NCI-H2029 treated with DMSO at 0.1 percent for 48 hours (cell line): ENCODE measurements at places on chromosomes 13 and 19.

DNA sequence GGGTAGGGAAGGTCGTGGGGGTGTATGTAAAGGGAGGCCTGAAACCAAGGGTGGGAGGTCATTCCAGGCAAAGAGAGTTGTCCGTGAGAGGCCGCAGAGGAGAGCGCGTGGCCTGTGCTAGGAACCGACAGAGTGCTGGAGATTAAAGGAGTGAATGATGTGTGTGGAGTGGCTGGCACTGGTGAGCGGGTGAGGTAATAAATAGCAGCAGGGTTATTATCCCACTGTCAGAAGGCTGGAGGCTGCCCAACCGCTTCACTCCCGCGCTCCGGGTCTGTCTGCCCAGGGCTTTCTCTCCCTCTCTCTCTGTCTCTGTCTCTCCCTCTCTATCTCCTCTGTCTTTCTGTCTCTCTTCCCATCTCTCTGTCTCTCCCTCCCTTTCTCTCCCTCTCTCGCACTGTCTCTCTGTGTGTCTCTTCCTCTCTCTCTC lies 17.4 kb downstream of the ZNF579 start:
- DNase-seq = peak; percentile 23

DNA sequence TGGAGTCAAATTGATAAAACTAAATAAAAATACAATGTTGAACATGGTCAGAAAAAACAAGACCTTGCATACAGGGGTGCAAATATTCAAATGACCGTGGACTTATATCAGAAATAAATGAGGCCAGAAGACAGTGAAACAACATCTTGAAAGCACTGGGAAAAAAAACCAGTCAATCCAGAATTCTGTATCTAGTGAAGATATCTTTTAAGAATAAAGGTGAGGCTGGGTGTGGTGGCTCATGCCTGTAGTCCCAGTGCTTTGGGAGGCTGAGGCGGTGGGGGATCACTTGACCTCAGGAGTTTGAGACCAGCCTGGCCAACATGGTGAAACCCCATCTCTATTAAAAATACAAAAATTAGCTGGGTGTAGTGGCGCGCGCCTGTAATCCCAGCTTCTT lies 15.2 kb upstream of the CEBPA start:
- no peak for DNase-seq

DNA sequence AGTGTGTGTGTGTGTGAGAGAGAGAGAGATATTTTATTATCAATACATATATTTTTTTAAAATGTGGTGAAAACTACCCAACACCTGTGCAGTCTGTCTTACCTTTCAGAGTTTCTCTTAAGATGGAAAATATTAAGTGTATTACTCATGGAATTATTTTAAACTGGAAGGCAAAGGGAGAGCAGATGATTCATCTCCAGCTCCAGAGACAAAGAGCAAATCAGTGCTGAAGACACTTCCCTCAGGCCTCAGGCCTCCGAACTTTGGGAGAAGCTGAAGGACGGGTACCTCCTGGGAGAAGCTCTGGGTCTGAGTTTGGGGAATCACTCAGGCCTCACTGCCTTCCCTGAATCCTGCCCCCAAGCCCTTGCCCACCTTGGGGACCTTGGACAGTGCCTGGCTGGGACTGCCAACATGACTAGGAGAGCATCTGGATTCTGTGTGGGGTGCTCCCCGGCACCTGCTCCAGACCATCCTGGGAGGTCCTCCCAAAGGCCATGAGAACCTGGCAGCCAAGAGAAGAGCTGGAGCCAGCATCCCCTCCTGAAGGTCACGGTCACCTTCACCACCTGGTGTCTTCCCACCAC lies 170.4 kb upstream of the UBL3 start:
- no peak for DNase-seq

GRCh38 chr19:53333066-53333462 lies 485 bp upstream of the ZNF845 start:
- DNase-seq = no peak

- no peak for DNase-seq
Observed at GRCh38 chr19:4495471-4495870, 22.8 kb downstream of the PLIN4 start.

DNA sequence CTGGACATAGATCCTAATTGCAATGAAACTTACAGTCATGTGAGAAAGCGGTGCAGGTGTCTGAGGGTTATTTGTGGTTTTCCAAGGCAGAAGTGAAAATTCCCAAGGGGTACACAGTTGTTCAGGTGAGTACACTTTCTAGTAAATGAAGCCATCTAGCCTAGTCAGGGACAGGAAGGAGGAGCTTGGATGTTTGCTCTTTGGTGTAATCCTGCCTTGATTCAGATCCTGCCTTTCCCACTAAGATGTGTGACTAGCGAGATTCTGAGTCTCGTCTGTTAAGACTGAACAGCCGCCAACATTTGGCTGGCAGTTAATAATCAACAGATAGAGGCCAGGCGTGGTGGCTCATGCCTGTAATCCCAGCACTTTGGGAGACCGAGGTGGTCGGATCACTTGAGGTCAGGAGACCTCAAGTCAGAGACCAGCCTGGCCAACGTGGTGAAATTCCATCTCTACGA lies 2.5 kb downstream of the RPS9 start:
- no peak for DNase-seq

DNA sequence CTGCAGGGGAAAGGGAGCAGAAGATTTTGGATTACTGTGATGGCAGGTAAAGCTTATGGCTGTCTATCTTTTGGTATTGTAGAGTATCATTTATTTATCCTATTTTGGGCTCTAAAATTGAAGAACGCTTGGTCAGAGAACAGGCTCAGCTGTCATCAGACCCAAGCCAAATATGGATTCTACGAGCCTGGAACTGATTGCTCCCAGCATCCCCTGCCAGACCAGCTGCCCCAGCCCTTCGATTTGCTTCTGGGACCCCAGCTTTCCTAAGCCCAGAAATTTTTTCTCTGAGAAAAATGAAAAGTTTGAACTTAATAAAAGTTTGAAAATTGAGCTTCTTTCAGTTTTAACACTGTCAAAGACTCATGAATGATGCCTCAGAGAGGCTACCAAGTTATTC lies 472.8 kb downstream of the DACH1 start:
- DNase-seq = no peak

GRCh38 chr13:41053384-41053826 lies 7.9 kb upstream of the WBP4 start:
- DNase-seq = no peak

DNA sequence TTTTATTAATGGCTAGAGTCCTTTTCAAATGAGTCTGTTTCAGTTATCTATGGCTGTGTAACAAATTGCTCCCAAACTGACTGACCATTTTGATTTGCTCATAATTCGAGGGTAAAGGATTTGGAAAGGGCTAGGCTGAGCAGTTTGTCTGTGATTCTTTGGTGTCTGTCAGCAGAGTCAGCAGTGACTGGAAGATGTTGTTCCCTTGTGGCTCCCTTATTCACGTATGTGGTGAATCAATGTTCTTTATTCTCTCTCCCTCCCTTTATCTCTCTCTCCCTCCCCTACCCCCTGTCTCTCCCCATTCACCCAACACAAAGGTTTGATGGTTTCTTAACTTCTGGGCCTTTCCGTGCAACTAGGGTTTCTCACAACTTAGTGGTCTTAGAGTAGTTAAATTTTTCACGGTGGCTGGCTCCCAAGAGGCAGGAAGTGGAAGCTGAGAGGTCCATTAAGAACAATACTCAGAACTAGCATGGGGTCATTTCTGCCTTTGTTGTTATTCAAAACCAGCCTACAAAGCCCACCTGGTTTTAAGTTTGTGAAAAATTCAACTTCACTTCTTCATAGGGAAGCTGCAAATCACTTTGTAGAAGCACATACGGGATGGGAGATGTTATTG lies 772.5 kb upstream of the SLITRK1 start:
- no peak for DNase-seq

GRCh38 chr13:21550918-21551317 lies 53.1 kb downstream of the MICU2 start:
- DNase-seq = no peak

GRCh38 chr13:35598233-35598632 lies 121.7 kb upstream of the MAB21L1 start:
- no peak for DNase-seq

- peak; percentile 6 for DNase-seq
Observed at GRCh38 chr13:40401911-40402776, 264.3 kb downstream of the FOXO1 start.

DNA sequence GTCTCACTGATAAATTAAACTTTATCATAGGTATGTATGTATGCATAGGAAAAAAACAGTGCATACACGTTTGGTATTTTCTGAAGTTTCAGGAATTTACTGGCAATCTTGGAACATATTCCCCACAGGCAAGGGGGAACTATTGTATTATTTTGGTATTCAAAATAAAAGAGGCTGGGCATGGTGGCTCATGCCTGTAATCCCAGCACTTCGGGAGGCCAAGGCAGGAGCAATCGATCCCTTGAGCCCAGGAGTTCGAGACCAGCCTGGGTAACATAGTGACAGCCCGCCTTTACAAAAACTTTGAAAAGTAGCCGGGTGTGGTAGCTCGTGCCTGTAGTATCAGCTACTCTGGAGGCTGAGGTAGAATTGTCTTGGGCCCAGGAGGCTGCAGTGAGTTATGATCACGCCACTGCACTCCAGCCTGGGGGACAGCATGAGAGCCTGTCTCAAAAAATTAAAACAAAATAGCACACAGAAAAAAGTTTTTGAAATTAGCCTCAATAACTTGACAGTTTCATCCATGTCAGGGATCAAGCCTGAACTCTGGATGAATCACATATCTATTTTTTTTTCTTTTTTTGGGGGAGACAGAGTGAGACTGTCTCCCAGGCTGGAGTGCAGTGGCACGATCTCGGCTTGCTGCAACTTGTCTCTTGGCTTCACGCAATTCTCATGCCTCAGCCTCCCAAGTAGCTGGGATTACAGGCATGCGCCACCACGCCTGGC lies 29.1 kb upstream of the HOMER3 start:
- no peak for DNase-seq

- DNase-seq = no peak
Observed at GRCh38 chr19:18666784-18667183, 16.7 kb upstream of the CRTC1 start.

- no peak for DNase-seq
Observed at GRCh38 chr13:69524459-69525150, 583.0 kb upstream of the ATXN8OS start.

DNA sequence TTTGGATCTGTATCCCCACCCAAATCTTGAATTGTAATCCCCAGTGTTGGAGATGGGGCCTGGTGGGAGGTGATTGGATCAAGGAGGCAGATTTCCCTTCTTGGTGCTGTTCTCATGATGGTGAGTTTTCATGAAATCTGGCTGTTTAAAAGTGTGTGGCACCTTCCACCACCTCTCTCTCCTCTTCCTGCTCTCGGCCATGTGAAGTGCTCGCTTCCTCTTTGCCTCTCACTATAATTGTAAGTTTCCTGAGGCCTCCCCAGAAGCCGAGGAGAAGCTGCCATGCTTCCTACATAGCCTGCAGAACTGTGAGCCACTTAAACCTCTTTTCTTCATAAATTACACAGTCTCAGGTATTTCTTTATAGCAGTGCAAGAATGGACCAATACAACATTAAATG lies 15.7 kb downstream of the COMMD6 start:
- DNase-seq = no peak

DNA sequence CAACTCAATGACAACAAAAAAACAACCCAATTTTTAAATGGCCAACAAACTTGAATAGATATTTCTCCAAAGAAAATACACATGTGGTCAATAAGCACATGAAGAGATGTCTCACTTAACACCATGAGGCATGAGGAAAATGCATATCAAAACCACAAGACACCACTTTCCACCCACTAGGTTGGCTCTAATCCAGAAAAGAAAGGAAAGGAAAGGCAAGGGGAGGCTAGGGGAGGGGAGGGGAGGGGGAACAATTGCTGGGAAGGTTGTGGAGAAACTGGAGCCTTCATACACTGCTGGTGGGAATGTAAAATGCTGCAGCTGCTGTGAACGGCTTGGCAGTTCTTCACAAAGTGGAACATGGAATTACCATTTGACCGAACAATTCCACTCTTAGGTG lies 854.3 kb downstream of the UQCRFS1 start:
- peak; percentile 91 for DNase-seq

- DNase-seq = no peak
Observed at GRCh38 chr13:77390391-77390790, 63.5 kb upstream of the MYCBP2 start.

DNA sequence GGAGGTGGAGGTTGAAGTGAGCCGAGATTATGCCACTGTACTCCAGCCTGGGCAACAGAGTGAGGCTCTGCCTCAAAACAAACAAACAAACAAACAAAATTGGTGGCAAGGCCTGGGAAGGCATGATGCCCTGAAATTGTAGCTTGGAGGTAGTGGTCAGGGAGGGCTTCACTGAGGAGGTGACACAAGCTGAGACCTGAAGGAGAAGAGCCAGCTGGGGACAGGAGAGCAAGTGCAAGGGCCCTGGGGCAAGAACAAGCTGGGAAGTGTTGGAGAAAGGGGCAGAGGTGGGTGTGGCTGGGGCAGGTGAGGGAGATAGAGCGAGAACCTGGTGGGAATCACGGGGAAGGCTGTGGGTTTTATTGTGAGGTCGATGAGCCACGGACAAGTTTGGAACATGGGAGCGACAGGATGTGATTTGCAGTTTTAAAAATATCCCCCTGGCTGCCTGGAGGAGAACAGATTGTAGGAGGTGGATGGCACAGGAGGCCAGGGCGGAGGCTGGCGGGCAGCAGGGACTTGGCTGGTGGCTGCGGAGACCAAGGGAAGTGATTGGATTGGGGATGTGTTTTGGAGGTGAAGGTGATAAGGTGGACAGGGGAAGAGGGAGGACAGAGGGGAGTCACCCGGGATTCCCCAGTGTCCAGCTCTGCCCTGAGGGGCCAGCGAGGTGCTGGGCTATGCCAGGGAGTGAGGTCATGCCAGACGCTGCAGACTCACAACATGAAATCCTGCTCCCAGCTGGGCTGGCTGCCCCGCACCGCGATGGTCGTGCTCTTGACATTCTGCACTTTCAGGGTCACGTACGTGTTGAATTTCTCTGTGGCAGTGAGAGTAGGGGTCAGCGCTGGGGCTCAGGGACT lies 14.0 kb downstream of the UNC13A start:
- DNase-seq = no peak

GRCh38 chr13:52862358-52863206 lies 14.1 kb upstream of the PCDH8 start:
- DNase-seq = peak; percentile 15

DNA sequence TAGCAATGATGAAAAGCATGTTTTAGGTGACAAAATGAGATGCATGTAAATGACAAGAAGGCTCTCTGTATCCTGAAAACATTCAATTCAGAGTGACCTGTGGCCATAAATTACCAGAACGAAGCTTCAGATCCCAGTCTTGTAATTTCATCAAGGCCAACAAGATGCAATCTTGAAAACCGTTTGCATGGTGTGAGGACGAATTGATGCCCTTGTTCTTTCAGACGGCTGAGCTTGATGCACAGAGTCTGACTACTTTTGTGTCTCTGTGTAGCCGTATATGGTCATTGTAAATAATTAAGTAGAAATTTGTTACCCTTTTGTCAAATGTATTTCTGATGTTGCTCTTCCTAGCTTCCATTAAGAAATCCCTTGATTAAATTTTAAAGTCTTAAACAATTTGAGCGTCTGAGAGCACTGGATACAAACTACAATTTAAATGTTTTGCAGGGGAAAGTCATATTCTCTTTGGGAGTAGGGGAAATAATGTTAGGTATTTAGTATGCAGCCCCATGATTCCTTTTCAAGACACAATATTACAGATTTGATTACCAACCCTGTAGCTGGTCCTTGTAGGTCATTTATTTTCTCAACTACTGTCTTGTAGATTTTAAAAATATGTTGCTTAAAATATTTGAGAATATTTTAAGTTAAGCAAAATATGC lies 125.8 kb upstream of the PCDH9 start:
- DNase-seq = no peak
